ENCODE measurements at places on chromosomes 1 and 21.
A peak's percentile ranks its signal among the peaks of the same experiment; 100 is the strongest.

DNA sequence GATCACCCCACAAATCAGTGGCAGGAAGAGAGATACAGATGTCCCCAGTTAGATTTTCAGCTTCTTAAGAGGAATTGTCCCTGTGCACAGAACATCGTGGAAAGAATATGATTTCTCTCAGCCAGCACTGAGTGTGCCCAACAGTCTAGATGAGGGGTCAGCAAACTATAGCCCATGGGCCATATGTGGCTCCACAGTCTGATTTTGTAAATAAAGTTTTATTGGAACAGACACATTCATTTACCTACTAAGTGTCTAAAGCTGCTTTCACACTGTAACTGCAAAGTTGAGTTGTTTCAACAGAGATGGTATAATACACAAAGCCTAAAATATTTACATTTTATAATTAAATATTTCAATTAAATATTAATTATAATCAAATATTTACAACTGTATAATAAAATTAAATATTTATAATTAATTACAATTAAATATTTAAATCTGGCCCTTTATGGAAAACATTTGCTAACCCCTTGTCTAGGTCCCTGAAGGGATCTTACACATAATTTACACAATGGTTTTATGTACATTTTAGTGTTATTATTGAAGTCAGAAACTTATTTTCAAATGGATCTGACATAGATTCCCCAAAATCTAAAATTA lies 407.6 kb downstream of the PTPRU start:
- DNase-seq = no peak

DNA sequence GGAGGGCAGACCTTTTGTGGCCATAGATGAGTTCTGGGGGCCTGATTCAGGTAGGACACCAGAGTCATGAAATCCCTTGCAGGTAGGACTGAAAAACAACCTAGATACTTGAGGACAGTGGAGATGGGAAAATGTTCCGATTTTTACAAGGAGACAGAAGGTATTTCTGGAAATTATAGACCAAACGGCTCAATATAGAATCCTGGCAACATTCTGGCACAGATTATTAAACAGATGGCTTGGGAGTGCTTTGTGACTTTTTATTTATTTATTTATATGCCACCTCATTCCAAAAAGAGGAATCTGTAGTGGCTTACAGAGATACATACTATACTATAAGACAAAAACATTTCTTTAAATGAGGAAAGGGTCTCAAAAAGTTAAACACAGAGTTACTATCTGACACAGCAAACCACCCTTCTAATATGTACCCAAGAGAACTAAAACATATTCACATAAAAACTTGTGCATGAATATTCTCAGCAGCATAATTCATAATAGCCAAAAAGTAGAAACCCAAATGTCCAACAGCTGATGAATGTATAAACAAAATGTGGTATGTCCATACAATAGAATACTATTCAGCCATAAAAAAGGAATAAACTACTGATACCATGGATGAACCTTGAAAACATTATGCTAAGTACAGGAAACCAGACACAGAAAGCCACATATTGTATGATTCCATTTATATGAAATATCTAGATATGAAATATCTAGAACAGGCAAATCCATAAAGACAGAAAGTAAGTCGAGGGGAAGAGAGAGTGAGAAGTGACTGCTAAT lies 49.8 kb downstream of the CDK18 start:
- no peak for DNase-seq

DNA sequence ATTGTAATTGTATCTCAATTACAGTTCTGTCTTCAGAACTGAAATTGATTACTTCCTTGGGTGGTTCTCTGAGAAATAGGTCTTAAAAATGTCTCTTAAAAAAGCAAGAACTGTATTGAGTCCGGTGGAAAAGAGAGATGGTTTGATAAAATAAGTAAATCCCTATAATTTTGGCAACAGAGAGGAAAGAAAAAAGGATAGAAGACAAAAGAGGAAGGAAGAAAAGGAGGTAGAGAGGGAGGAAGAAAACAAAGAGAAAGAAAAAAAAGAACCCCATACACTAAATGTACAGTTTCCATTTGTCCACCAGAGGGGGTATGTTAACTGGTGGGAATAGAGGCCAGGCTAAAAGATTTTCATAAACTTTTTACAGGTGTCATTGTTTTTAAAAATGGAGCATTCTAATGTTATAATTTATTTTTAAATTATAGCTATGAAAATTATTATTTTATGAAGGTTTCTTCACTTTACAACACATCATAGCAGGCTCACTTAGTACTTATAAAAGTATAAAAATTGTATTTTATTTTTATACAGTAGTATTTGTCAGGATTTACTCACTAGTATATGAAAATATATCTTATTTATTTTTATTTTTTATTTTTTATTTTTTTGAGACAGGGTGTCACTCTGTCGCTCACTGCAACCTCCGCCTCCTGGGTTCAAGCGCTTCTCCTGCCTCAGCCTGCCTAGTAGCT lies 2.1 kb upstream of the UBE2T start:
- no peak for DNase-seq

DNA sequence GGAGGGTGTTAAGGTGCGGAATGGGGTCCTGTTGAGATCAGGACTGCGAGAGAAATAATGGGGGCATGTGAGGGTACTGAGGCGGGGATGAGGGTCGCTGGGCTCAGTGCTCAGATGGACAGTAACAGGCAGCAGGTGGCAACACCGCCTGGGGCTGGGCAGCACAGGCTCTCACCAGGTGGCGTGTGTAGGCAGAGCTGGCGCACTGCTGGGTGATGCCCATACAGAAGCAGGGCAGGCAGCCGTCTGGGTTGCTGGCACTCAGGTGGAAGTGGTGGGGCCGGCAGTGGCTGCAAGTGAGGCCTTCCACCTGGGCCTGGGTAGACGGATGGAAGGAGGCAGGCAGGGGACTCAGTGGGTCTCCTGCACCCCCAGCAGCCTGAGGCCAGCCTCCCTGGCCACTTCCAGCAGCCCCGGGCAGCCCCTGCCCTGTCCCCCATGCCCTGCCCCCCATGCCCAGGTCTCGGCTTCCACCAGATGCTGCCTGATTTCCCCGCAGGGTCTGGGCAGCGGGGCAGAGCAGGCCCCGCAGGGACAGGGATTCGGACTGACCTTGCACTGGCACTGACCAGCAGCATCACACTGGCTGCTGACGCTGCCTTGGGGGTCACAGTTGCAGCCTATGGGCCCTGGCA lies 60.5 kb downstream of the LDLRAD2 start:
- no peak for DNase-seq

- peak; percentile 40 for DNase-seq
Observed at GRCh38 chr1:226863446-226863845, 7.0 kb upstream of the PSEN2 start.

GRCh38 chr1:30751830-30752650 lies 5.5 kb downstream of the LAPTM5 start:
- no peak for DNase-seq

DNA sequence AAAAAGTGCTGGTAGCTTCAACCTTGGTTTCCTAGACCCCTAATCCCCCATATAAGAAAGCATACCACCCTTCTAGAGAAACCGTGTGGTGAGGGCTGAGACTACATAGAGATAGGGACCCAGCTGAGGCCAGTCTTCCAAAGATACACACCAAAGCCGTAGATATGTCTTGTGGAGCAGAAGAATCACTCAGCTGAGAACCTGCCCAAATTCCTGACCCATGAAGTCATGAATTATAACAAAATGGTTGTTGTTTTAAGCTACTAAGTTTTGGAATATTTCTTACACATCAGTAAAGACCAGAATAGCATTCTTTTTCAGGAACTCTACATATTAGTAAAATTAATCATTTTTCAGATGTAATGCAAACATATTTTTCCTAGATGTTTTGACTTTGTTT lies 3.3 kb upstream of the SNRPE start:
- DNase-seq = no peak

GRCh38 chr1:154729031-154729442 lies 121.1 kb upstream of the ADAR start:
- peak; percentile 38 for DNase-seq

- peak; percentile 37 for DNase-seq
Observed at GRCh38 chr1:157626099-157626498, 28.2 kb upstream of the FCRL4 start.

DNA sequence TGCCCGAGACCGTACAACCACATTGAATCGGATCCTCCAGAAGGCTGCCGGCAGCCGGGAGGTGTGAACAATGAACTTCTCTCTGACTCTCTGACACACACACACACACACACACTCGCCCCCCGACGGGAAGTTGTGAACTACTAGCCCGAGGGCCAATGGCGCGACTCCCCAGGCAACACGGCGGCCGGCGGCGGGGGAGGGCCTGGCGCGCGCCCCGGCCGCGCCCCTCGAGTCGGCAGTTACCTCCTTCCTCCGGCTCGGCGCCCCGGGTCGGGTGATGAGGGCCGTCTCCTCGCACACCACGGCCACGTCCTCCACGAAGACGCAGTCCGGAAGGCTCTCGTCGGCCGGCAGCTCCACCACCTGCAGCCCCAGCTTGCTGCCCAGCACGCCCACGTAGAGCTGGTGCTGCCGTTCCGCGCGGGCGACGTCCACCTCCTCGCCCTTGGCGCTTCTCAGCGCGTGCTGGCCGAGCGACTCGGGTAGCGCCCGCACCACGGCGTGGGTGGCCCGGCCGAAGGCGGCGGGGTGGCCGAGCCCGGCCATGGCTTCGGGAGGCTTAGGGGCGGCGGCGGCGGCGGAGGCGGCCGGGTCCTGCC lies 361 bp downstream of the DDAH1 start:
- DNase-seq = peak; percentile 40

All from activated CD4-positive, alpha-beta memory T cell treated with anti-CD3 and anti-CD28 coated beads for 36 hours (primary cell).